ENCODE measurements at places on chromosomes 1 and 21.

DNA sequence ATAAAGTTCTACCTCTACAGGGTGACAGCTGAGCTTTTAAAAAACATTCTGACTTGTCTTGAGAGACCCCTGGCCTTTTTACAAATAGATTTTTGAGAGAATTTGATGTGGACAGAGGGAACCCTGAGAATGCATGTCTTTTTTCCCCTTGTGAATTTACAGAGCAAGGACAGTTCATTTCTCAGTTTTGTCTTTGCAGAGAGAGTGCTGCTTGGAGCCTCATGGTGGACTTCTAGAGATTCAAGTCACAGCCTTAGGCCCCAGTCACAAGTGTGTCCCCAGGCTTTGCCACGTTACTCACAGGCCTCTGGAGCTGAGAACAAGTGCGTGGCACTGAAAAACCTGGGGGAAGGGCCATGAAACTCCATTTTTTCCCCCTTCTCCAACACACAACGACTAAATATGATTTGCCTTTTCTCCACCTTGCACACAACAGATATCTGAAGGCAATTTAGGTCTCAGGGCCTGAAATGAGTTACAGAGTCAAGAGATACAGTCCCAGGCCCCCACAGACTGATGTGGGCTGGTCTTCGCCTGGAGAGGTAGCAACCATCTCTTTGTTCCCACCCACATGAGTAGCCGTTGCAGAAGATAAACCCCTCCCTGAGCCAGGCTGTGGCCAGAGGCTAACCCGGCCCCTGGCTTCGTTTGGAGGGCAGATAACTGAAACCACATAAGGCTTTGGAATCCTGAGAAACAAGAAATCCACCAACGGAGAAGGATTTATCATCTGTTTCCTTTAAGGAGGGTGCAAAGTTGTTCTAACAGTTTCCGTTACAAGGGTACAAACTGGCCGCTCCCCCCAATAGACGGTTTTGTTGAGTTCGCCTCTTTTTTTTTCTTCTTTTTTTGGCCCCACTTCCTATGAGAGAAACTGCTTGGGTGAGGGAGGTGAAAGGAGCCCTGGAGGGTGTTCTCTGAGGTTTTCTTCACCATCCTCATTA lies 1.0 kb upstream of the PIGV start:
- DNase-seq, result peak; percentile 26

GRCh38 chr1:232149287-232150201 lies 480.4 kb downstream of the SIPA1L2 start:
- DNase-seq, result no peak

DNA sequence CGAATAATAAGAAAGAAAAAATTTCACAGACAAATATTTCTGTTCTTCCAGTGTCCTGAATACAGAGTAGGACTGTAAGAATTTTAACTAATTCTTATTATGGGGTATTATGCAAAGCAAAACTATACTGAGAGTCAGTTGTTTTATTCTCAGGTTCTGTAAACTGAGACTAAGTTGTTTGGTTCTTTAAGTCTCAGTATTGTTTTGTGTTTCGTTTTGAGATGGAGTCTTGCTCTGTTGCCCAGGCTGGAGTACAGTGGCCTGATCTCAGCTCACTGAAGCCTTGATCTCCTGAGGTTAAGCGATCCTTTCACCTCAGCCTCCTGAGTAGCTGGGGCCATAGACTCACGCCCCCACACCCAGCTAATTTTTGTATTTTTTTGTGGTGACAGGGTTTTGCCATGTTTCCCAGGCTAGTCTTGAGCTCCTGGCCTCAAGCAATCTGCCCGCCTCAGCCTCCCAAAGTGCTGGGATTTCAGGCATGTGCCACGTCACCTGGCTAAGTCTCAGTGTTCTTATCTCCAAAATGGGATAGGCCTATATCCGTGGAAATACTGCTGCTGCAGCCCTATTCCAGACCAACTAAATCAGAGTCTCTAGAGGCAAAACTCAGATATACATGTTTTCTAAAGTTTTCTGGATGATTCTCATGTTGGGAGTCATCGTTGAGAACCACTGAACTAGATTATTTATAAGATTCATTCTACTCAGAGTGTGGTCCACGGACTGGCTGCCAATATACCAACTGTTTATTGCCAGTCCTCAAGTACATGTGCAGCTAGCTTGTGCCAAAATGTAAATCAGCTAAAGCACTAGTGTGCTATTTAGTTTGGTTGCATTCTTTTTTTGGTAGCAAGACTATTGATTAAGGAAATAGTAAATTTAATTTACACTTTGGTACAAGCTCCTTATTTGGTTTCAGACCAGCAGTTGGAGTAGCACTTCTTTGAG lies 116.6 kb downstream of the HS2ST1 start:
- no peak for DNase-seq

GRCh38 chr1:194653385-194653784 lies 1467.0 kb upstream of the B3GALT2 start:
- DNase-seq, result no peak

DNA sequence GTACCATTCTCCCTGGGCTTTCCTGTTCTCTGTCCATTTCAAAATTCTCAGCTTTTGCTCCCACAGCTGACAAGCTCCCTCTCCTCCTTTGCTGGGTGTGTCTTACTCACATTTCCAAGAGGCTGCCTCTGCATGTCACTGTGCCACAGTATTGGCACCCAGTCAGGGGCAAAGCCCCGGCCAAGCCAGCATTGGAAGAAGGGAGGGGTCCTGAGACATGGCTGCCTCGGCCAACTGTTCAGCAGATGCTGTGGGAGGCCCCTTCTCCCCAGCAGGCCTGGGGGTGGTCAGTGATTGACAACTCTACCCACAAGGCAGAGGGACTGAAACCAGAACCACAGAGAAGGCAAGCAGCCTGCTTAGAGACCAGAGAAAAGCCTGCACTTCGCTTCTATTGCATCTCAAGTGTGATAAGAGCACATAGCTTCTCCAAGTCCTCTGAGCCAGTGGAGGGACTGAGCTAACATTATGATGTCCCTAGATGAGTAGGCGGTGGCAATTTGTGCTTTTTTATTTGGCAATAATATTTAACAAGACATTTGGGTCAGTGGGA lies 294.1 kb downstream of the SIPA1L2 start:
- DNase-seq, result no peak

GRCh38 chr1:1171546-1172340 lies 1.9 kb upstream of the TTLL10 start:
- peak; percentile 44 for DNase-seq

DNA sequence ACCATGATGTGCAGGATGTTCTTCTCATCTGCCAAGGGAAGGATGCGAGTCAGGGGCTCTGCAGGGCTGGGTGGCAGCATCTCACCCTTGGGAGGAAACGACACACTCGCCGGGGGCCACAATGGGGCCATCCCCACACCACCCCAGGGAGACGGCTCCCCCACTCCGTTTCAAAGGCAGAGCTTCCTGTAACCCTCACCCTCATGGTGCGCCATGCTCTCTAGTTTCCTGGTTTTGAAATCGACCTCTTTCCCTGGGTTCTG lies 20.2 kb downstream of the RIPK4 start:
- DNase-seq, result no peak

- DNase-seq, result no peak
These were observed 431.3 kb downstream of the MRPL39 start for GRCh38 chr21:25175938-25176337.

GRCh38 chr1:215160351-215160750 lies 77.8 kb downstream of the KCNK2 start:
- DNase-seq, result no peak

DNA sequence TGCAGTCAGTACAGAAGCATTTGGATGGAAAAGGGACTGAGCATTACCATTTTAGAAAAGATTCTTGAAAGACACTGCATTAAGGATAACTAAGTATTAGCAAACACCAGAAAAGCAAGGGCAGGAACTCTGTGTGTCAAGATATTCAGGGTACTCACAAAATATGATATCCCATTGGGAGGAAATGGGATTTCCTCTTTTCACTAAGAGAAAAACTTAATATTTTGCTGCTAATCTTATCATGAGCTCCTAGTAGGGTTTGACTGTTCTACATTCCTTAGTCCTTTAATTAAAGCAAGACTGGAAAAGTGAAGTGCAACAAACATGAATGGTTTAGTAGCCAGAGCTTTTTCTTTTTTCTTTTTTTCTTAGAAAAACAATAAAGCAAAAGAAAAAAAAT lies 305.9 kb upstream of the ADGRL4 start:
- no peak for DNase-seq

DNA sequence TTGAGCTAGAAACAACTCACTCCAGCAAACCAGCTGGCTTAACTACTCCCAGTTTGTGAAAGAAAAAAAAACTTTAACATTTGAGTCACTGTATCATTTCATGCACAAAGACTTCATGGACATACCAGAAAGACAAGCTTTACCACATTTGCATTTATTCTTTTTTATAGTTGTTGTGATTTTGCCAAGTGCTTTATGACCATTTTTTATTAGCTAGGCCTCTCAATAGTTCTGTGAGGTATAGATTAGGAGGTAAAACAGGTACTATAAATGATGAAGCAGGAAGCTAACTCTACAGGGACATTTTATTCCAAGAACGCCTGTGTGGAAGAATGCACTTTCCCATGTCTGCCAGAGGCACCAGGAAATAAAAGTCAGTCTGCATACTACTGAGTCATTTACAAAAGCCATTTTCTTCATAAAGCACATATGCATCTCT lies 8.2 kb upstream of the DENND1B start:
- DNase-seq, result no peak

- DNase-seq, result no peak
These were observed 236.4 kb downstream of the USH2A start for GRCh38 chr1:216186816-216187215.

- no peak for DNase-seq
These were observed 19.5 kb downstream of the ZMYM4 start for GRCh38 chr1:35287807-35288640.

DNA sequence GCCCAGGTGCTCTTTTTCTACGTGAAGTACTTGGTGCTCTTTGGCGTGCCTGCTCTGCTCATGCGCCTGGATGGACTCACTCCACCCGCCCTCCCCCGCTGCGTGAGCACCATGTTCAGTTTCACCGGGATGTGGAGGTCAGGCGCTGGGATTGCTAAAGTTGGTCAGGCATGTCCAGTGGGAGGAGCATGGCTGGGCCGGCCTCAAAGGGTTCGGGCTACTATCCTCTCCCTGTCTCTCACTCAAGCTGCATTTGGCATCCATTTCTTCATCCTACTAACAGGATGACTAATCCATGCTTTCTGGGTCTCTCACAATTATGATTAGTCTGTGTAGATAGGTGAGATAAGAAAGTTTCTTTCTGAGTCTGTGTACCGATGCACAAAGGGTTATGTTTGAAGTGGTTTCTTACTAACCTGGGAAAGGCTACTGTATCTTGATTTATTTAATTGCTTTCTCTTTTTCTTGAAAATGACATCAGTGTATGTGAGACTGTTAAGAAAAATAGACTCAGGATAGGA lies 135.9 kb downstream of the HHAT start:
- DNase-seq, result peak; percentile 13

DNA sequence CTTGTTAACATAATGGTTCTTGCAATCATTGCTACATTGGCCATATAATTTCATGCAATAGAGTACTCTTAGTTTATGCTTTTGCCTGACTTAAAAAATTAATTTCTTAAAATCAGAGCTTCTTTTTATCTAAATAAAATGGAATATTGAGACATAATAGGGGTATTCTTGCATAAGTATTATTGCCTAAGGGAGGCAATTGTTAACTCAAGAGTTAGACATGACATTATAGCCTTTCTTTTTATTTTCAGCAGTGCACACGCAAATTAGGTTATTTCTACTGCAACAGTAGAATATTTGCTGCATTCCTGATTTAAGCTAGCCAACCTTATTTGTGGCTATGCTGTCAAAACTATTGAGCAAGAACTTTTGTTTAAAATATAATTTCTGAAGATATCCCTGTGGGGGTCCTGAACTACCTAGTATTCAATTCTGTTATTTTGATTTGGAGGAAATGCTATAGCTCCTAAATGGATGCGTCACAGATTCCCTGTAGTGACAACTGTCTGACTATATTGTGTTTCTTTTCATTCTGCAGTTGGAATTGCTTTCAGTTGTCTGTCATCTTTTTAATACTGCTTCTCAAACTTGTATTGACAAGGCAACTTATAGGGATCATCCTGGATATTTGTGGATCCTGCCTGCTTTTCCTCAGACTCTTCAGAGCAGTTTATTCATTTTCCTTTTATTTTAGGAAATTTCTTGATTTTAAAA lies 211.0 kb downstream of the PATJ start:
- no peak for DNase-seq

DNA sequence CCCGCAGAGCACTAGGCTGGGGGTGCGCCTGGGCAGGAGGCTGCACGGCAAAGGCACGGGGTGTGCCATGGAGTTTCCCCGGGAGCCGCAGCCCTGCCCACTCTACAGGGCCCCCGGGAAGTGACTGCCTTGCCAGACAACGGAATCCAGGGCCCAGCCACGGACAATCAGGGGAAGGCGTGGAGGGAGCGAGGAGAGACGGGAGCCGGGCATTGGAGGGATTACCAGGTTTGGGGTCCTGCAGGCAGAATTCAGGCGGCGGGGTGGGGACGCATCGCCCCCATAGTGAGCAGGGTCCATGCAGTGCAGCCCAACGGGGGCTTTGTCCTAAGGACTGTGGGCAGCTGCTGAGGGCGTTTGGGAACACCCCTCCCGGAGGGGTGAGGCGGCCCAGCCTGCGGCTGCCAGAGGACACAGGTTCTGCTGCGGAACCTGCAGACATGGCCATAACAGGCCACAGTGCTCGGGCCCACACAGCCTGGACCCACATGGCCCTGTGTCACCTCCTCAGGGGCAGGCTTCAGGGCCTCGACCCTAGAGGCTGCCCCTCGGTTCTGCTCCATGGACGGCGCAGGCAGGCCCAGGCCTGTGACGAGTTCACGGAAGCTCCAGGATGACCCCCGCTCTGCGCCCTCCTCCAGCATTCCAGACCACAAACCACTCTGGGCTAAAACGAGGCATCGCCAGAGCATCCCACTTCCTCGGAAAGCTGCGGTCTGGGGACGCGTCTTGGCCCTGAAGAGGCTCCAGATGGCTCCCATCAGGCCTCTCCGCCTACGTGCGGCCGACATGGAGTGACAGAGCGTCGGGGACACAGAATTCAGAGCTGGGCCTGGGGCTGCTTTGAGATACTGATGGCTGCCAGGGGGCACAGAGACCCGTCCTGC lies 54.5 kb downstream of the COL6A1 start:
- DNase-seq, result no peak

- DNase-seq, result no peak
These were observed 20.6 kb upstream of the LPGAT1 start for GRCh38 chr1:211851174-211851573.

DNA sequence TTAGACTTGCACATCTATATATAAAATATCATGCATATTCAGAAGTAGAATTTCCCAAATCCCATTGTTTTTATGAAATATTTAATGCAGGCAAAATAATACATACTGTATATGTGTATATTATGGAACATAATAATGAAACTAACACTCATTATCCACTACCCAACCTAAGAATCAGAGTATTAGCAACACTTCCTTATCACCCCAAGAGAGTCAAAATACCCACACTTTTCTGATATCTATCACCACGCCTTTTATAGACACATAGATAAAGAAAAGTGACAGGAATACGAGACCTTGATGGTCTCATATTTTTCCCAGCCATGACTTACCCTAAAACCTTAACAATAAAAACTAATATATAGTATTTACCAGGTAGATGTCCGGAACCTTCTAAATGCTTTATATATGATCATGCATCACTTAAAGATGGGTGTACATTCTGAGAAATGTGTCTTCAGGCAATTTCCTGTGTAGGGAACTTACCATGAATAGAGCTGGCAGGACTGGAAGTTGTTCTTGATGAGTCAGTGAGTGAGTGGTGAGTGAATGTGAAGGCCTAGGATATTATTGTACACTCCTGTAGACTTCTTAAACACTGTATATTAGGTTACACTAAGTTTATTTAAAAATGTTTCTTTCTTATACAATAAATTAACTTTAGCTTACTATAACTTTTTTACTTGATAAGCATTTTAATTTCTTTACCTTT lies 45.5 kb downstream of the TNFSF4 start:
- no peak for DNase-seq

- DNase-seq, result no peak
These were observed 6.5 kb upstream of the NPL start for GRCh38 chr1:182783068-182783467.
